ENCODE measurements at places on chromosomes 1 and 21. TPM values are rescaled to one million over a fixed set of nuclear protein-coding genes. Genes with fewer than 3 reads are reported as not detected.

DNA sequence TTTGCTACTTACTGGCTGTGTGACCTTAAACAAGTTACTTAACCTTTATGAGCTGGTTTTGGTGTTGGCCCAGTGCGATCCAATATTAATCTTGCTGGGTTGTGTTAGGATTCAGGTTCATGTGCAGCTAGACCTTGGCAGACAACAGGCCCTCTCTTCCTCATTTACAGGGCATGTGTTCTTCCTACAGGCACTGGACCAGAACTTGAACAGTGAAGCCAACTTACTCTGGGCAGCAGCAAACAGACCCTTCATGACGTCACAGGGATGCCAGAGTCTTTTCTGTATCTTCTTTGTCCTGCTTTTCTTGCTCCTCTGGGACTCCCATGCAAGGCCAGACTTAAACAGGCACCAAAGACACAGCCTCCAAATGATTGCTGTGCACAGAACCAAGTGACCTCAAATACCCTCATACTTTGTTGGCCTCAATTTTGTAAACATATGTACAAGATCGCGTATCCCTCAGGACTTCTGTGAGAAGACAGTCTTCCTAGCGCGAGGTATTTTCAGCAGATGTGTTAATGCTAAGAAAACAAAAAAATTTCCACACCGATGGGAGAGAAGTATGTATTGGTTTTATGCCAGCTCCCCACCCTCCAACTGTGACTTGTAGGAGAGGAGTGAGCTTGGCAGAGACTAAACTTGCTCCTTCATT, 73.7 kb downstream of the URB2 start:
- H3K4me3 ChIP-seq: no peak overlapping the region
- no peak for DNase-seq
- no peaks in the 10 kb centered on the region for H3K4me1 ChIP-seq
- H3K36me3 ChIP-seq: no peaks in the 10 kb centered on the region
- no peak overlapping the region for H3K27ac ChIP-seq

DNA sequence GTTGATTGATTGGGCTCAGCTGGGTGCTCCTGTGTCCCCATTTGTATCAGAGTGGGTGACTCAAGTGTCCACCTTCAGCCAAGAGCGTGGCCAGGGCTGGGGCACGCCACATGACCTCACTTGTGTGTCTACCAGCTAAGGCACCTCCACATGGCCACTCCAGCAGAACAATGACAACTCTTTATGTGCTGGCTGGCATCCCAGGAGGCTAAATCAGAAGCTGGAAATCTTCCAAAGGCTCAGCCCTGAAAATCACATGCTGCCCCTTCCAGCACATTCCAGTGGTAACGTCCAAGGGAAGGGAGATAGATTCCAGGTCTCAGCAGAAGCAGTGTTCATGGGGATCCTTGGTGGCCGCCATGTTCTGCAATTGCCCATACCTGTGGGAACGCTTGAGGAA, 585.5 kb downstream of the AJAP1 start:
- no peak for DNase-seq
- H3K27ac ChIP-seq: no peak overlapping the region
- no peaks in the 10 kb centered on the region for H3K36me3 ChIP-seq
- H3K4me3 ChIP-seq: no peak overlapping the region
- H3K4me1 ChIP-seq: no peaks in the 10 kb centered on the region

GRCh38 chr1:197677313-197677712, 98.0 kb downstream of the DENND1B start:
- no peak overlapping the region for H3K4me3 ChIP-seq
- no peak overlapping the region for H3K27ac ChIP-seq
- no peaks in the 10 kb centered on the region for H3K27me3 ChIP-seq
- no peak for DNase-seq
- no peaks in the 10 kb centered on the region for H3K4me1 ChIP-seq
- H3K36me3 ChIP-seq: no peaks in the 10 kb centered on the region

GRCh38 chr1:153973071-153973470, 4.4 kb downstream of the JTB start:
- H3K27ac ChIP-seq: no peak overlapping the region
- H3K27me3 ChIP-seq: no peaks in the 10 kb centered on the region
- H3K36me3 ChIP-seq: peaks cover 13% of the 10 kb centered on the region
- H3K4me1 ChIP-seq: peaks cover 14% of the 10 kb centered on the region

GRCh38 chr1:156833603-156834002, 17.0 kb upstream of the SH2D2A start:
- no peak overlapping the region for H3K27ac ChIP-seq
- DNase-seq: no peak
- H3K36me3 ChIP-seq: no peaks in the 10 kb centered on the region
- H3K4me1 ChIP-seq: peaks cover 7% of the 10 kb centered on the region

GRCh38 chr1:247317702-247318101, 14.0 kb downstream of the ZNF496 start:
- DNase-seq: no peak
- no peak overlapping the region for H3K27ac ChIP-seq
- H3K27me3 ChIP-seq: no peaks in the 10 kb centered on the region
- H3K36me3 ChIP-seq: peaks cover 6% of the 10 kb centered on the region

DNA sequence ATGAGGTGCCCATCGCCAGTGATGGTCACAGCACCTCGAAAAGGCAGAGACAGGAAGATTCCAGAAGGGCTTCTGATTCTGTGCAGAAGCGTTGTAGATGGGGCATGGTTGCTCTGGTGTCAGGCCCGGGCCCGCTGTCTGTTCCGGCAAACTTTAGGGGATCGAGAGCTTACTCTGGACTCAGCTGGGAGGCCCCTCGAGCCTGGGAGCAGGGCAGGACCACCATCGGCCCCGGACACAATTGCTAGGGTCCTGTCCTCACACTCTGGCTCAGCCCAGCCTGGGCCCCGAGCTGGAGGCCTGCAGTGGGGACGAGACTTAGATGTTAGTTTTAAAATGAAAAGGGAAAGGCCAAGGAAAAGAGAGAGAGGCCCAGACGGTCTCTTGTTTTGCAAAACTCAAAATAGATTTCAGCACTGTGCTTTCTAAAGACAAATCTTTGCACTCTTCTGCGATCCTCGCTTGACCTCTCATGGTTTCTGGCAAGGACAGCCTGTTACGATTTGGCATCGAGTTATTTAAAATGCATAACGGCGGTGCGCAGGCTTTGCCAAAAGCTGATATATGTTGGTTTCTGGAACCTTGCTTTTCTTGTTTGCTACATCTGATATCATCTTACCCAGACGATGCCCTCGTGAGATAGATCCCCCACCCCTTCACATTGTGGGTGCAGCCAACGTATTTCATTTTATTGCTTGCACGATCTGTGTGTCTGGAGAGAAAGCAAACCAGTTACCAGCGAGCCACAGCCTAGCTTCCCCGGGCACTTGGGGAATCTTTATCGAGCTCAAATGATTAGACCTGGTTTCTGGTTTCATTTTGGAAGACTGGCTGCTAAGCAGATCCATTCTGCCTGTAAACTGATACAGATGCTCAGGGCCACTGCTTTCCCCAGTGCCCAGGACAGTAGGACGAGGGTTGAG, 58.0 kb downstream of the PRDM16 start:
- H3K27ac ChIP-seq: no peak overlapping the region
- H3K36me3 ChIP-seq: no peaks in the 10 kb centered on the region
- DNase-seq: no peak
- H3K27me3 ChIP-seq: no peaks in the 10 kb centered on the region
- no peak overlapping the region for H3K4me3 ChIP-seq

- H3K4me1 ChIP-seq: peaks cover 21% of the 10 kb centered on the region
- peak overlapping the region; percentile 54 for H3K27ac ChIP-seq
- H3K4me3 ChIP-seq: peak overlapping the region; percentile 94
- DNase-seq: no peak
These were observed 309 bp downstream of the NSL1 start for GRCh38 chr1:212791261-212791675.

DNA sequence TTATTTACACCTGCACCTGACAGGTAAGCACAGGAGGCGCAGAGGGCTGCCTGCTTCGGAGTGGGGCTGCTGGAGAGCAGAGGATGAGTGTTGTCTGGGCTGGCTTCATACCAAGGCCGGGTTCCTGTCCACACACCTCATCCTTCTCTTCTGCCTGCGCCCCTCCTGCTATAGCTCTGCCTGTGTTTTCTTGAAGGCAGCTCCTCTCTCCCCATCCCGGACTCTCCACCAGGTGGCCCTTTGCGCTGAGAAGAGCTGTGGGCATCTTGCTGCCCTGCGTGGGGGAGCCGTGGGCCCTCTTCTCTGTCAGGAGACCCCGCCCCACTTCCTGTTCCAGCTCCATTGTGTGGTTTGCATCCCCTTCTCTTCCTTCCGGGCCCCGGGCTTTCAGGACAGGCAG, 35.0 kb downstream of the ARHGEF10L start:
- H3K36me3 ChIP-seq: no peaks in the 10 kb centered on the region
- no peak overlapping the region for H3K27ac ChIP-seq
- H3K27me3 ChIP-seq: no peaks in the 10 kb centered on the region
- no peaks in the 10 kb centered on the region for H3K4me1 ChIP-seq

- H3K27me3 ChIP-seq: no peaks in the 10 kb centered on the region
- H3K27ac ChIP-seq: no peak overlapping the region
- no peak overlapping the region for H3K4me3 ChIP-seq
- H3K4me1 ChIP-seq: no peaks in the 10 kb centered on the region
- H3K36me3 ChIP-seq: no peaks in the 10 kb centered on the region
- no peak for DNase-seq
These were observed 34.2 kb downstream of the PKP1 start for GRCh38 chr1:201317551-201317950.

DNA sequence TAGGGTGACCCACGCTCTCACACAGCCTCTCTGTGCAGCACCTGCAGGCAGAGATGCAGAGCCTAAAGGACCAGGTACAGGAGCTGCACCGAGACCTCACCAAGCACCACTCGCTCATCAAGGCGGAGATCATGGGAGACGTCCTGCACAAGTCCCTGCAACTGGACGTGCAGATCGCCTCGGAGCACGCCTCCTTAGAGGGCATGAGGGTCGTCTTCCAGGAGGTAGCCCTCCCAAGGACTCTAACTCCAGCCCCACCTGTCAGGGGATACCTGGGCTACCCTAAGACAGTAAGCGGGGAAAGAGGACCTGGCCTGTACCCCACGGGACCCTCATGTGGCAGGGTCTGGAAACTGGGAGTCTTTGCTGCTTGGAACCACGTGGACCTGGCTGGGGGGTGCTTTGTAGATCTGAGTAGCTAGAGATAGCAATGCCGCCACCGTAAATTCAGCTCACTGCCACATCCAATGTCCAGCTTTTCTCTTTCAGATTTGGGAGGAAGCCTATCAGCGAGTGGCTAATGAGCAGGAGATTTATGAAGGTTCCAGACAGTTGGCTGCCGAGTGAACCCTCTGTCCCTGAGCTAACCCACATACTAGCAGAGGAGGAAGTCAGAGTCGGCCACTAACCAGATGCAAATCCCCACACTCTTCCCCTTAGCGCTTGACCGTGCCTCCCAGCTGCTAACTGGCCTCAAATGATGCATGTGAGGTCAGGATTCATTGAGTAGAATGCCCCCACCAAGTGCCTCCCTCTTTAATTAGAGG, 6.5 kb downstream of the RNF207 start:
- H3K36me3 ChIP-seq: no peaks in the 10 kb centered on the region
- H3K27me3 ChIP-seq: no peaks in the 10 kb centered on the region

DNA sequence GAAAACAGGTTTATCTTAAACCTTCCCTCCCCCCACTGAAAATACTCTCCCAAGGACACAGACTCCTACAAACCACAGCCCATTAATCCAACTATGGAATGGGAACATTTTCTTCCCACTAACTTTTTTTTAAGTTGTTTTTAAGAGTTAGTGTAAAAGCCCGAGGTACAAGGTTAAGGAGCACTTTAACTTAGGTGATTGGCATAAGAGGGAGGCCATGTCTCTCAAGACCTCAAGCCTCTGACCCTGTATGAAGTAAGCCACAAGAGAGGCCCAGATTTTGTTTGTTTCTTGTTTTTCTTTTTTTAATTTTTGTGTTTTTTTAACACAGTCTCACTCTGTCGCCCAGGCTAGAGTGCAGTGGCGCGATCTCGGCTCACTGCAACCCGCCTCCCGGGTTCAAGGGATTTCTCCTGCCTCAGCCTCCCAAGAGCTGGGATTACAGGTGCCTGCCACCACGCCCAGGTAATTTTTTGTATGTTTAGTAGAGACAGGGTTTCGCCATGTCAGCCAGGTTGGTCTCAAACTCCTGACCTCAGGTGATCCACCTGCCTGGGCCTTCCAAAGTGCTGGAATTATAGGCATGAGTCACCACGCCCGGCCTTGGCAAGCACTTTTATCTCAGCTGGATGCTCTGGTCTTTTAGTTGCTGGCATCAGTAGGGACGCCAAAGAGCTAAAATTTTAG, 14.4 kb downstream of the ARMH1 start:
- peaks cover 5% of the 10 kb centered on the region for H3K27me3 ChIP-seq
- DNase-seq: no peak
- no peaks in the 10 kb centered on the region for H3K4me1 ChIP-seq

DNA sequence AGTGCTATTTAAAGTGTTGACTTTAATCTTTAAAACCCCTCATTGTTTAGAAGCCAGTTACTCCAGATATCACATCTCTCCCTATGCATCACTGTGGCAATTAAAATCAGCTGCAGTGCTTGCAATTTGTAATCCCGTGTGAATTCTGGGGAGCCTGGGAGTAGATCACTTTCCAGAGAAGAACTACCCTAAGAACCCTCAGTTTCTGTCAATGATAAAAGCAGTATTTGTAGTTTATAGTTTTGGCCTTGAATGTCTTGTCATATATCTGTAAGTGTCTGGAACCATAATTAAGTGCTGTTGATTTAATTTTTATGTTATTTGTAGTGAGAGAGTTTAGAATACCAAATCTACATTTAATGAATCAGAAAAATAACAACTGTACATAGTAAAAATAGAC, 5.5 kb upstream of the SPAG17 start:
- no peaks in the 10 kb centered on the region for H3K4me1 ChIP-seq
- H3K27ac ChIP-seq: no peak overlapping the region
- DNase-seq: no peak
- no peak overlapping the region for H3K4me3 ChIP-seq
- H3K27me3 ChIP-seq: no peaks in the 10 kb centered on the region

DNA sequence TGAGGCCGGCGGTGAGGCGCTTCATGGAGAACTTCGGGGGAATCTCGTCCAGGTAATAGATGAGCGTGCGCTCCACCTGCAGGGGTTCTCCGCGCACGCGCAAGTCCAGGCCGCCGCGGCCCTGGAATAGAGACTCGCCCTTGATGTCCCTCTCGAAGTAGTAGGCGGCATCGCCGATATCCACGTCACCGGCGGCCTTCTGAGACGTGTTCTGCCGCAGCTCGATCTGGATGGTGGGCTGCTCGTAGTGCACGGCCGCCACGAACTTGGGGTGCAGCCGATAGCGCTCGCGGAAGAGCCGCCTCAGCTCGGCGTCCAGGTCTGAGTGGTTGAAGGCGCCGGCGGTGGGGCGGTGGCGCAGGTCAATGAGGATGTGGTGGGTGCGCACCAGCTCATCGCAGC, 726 bp downstream of the TACSTD2 start:
- H3K4me1 ChIP-seq: peaks cover 22% of the 10 kb centered on the region
- no peaks in the 10 kb centered on the region for H3K27me3 ChIP-seq
- H3K27ac ChIP-seq: peak overlapping the region; percentile 83
- peak overlapping the region; percentile 87 for H3K4me3 ChIP-seq
- no peak for DNase-seq

GRCh38 chr1:26677306-26678115, 18.3 kb upstream of the ARID1A start:
- peak; percentile 88 for DNase-seq
- no peaks in the 10 kb centered on the region for H3K36me3 ChIP-seq
- no peak overlapping the region for H3K4me3 ChIP-seq
- H3K27me3 ChIP-seq: no peaks in the 10 kb centered on the region
- H3K27ac ChIP-seq: no peak overlapping the region

CCDC24 gene
- 2.2 TPM for total RNA-seq

KCNA10 gene
- total RNA-seq: not detected

AMY2A gene
- not detected for total RNA-seq

CFAP74 gene
- not detected for total RNA-seq

ATAD3C gene
- not detected for total RNA-seq

SDHB gene
- total RNA-seq: 90.3 TPM

C1orf21 gene
- 8.5 TPM for total RNA-seq

All from endothelial cell of umbilical vein (primary cell).